CD8-positive, alpha-beta memory T cell (primary cell): ENCODE measurements at places on chromosomes 12 and 14. TPM values are rescaled to one million over a fixed set of nuclear protein-coding genes. Genes with fewer than 3 reads are reported as not detected.

The PROX2 gene
- polyA plus RNA-seq: not detected

The DBX2 gene
- not detected for polyA plus RNA-seq

The PTCSC3 gene
- not detected for polyA plus RNA-seq

DNA sequence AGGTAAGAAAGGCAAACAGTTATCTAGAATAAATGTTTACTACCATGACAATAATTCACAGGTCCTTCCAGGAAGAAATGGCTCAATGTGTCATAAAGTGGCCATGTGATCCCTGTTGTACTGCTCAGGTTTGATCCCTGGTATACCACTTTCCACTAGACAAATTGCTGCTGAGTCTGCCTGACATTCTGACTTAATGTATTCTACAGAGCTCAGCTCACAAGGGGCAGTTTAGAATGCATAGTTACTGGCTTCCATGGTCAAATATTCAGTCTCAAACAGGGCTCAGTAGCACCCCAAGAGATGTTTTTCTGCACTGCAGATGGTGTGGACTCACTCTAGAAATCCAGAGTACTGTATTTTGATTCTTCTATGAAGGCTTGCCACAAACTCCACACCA is 21.8 kb downstream of the TSHR start:
- H3K27ac ChIP-seq: no peak overlapping the region
- no peak for DNase-seq
- no peaks in the 10 kb centered on the region for H3K27me3 ChIP-seq
- H3K36me3 ChIP-seq: no peaks in the 10 kb centered on the region

DNA sequence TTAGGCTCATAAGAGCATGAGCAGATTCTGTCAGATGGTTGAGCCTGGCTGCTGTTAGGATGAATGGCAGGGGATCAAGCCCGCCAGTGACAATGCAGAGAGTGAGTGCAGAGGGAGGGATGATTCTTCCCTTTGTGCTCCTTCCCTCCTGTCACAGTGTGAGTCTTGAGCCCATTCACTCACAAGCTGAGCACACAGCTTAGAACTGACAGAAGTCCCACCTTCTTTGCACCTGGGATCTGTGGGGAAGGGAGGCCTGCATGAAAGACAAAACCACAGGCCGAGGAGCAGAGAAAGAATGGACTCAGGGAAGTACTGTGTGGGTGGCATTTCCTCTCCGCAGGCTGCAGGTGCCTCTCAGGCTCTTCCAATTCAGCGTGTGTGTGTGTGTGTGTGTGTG is 160.6 kb downstream of the KCNA5 start:
- no peak overlapping the region for H3K27ac ChIP-seq
- H3K4me3 ChIP-seq: no peak overlapping the region
- no peaks in the 10 kb centered on the region for H3K4me1 ChIP-seq
- no peaks in the 10 kb centered on the region for H3K36me3 ChIP-seq
- no peak for DNase-seq

GRCh38 chr12:3487027-3487426 is 4.0 kb upstream of the PRMT8 start:
- H3K4me1 ChIP-seq: no peaks in the 10 kb centered on the region
- no peaks in the 10 kb centered on the region for H3K27me3 ChIP-seq
- no peak overlapping the region for H3K4me3 ChIP-seq
- no peak overlapping the region for H3K27ac ChIP-seq
- H3K36me3 ChIP-seq: no peaks in the 10 kb centered on the region
- DNase-seq: no peak

GRCh38 chr14:92734618-92735017 is 13.8 kb downstream of the LGMN start:
- H3K4me3 ChIP-seq: no peak overlapping the region
- H3K36me3 ChIP-seq: no peaks in the 10 kb centered on the region
- peaks cover 6% of the 10 kb centered on the region for H3K4me1 ChIP-seq
- no peaks in the 10 kb centered on the region for H3K27me3 ChIP-seq
- H3K27ac ChIP-seq: no peak overlapping the region

- H3K27ac ChIP-seq: no peak overlapping the region
- H3K27me3 ChIP-seq: no peaks in the 10 kb centered on the region
- DNase-seq: no peak
- peaks cover 67% of the 10 kb centered on the region for H3K4me1 ChIP-seq
- H3K36me3 ChIP-seq: peaks cover 31% of the 10 kb centered on the region
Measured at GRCh38 chr12:6538420-6539313, 4.3 kb downstream of the GAPDH start.

- no peak overlapping the region for H3K27ac ChIP-seq
- no peaks in the 10 kb centered on the region for H3K27me3 ChIP-seq
- H3K4me3 ChIP-seq: no peak overlapping the region
- H3K36me3 ChIP-seq: no peaks in the 10 kb centered on the region
Measured at GRCh38 chr14:103213331-103213730, 90.1 kb downstream of the TNFAIP2 start.

- peaks cover 39% of the 10 kb centered on the region for H3K4me1 ChIP-seq
- H3K36me3 ChIP-seq: no peaks in the 10 kb centered on the region
- H3K27ac ChIP-seq: no peak overlapping the region
Measured at GRCh38 chr12:1529862-1530591, 64.4 kb downstream of the FBXL14 start.

DNA sequence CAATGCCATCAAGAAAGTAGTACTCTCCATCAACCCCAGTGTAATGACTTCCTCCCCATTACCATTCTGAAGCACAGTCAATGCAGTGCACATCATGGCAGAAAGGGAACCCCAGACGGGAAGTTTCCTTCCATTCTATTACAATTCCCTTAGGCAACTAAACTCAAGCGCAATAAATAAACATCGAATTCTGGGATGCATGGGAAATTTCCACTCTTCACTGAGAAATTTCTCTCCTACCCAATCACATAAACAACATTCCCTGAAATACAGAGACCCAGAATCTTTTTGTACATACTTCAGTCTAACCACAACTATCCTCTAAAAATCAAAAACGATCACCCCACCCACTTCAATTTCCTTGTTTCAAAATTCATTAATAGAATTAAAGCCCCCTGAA is 20.0 kb downstream of the SARNP start:
- no peak for DNase-seq
- H3K4me3 ChIP-seq: no peak overlapping the region
- H3K4me1 ChIP-seq: no peaks in the 10 kb centered on the region
- no peak overlapping the region for H3K27ac ChIP-seq

DNA sequence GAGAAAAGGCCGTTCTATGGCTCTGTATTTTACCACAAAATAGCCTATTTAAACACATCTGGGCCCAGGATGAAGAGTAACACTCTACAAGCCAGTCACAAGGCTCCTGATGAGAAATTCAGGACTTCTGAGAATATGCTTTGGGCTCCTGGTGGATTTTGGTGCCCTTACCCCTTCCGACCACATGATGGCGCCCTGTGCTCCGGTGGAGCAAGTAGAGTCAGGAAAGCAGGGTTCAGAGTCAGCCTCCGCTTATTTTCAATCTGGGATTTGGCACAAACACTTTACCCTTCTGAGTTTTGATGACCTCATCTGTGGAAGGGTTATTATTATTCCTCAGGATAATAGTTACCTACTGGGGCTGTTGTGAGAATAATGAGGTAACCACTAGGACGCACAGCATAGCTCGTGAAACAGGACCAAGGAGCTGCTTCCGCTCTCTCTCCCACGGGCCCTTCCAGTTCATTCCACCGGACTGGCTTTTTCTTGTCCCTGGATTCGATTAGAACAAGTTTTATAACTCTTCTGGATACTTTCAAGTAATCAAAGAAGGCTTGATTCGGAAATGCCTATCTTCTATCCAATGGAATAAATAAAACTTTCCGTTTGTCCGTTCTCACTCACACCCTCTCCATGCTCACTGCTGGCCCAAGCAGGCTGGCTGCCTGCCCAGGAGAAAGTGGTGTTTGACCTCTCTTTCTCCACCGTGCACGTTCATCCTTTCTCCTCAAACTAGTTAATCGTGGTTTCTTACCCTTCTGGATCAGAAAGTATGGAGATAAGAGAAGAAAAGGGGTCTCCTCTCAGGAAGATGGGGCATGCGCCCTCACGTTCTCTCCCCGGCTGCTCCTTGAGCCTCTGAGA is 104.6 kb downstream of the GALC start:
- H3K4me1 ChIP-seq: no peaks in the 10 kb centered on the region
- no peaks in the 10 kb centered on the region for H3K36me3 ChIP-seq
- H3K27me3 ChIP-seq: no peaks in the 10 kb centered on the region
- no peak for DNase-seq
- H3K4me3 ChIP-seq: no peak overlapping the region
- no peak overlapping the region for H3K27ac ChIP-seq

GRCh38 chr14:22476005-22476751 is 112.8 kb downstream of the DAD1 start:
- no peaks in the 10 kb centered on the region for H3K27me3 ChIP-seq
- H3K4me3 ChIP-seq: no peak overlapping the region
- no peak for DNase-seq
- H3K27ac ChIP-seq: no peak overlapping the region
- no peaks in the 10 kb centered on the region for H3K4me1 ChIP-seq

- no peak for DNase-seq
- H3K27ac ChIP-seq: no peak overlapping the region
Measured at GRCh38 chr12:9223830-9224229, 15.6 kb upstream of the PZP start.

GRCh38 chr14:23712287-23712686 is 76.1 kb downstream of the DHRS2 start:
- H3K4me1 ChIP-seq: no peaks in the 10 kb centered on the region
- no peaks in the 10 kb centered on the region for H3K27me3 ChIP-seq
- no peak overlapping the region for H3K27ac ChIP-seq
- H3K4me3 ChIP-seq: no peak overlapping the region
- no peaks in the 10 kb centered on the region for H3K36me3 ChIP-seq
- DNase-seq: no peak
